ENCODE measurements at places on chromosomes 12 and 14. TPM values are rescaled to one million over a fixed set of nuclear protein-coding genes. Genes with fewer than 3 reads are reported as not detected.

TBC1D30 gene
- total RNA-seq: 0.07 TPM

SEC23A gene
- total RNA-seq: 103 TPM

NDUFA12 gene
- total RNA-seq: 359 TPM

ANO4 gene
- total RNA-seq: not detected

PSME2 gene
- 24.3 TPM for total RNA-seq

KRT8 gene
- 1.4 TPM for total RNA-seq

GUCY2C gene
- total RNA-seq: 0.17 TPM

RIMBP2 gene
- total RNA-seq: 2.2 TPM

ANKLE2 gene
- 44.9 TPM for total RNA-seq

ZNF839 gene
- 16.8 TPM for total RNA-seq

FAM186B gene
- 0.31 TPM for total RNA-seq

CPNE6 gene
- not detected for total RNA-seq

EXOC3L4 gene
- 0.35 TPM for total RNA-seq

PNP gene
- 7.5 TPM for total RNA-seq

COQ10A gene
- 31.5 TPM for total RNA-seq

NANOG gene
- not detected for total RNA-seq

ANKRD33 gene
- total RNA-seq: not detected

PPP4R4 gene
- 0.13 TPM for total RNA-seq

TPH2 gene
- total RNA-seq: not detected

SIX1 gene
- total RNA-seq: 76.4 TPM

ANO2 gene
- 2.0 TPM for total RNA-seq

LMNTD1 gene
- not detected for total RNA-seq

ADAM20 gene
- total RNA-seq: 4.5 TPM

ATP2A2 gene
- total RNA-seq: 913 TPM

CD27 gene
- not detected for total RNA-seq

C12orf54 gene
- total RNA-seq: not detected

DUSP6 gene
- 4.2 TPM for total RNA-seq

MANSC1 gene
- 4.2 TPM for total RNA-seq

OR6C75 gene
- not detected for total RNA-seq

TAPBPL gene
- 3.8 TPM for total RNA-seq

PZP gene
- total RNA-seq: 0.46 TPM

PPP1R1A gene
- total RNA-seq: 223 TPM

TMEM179 gene
- not detected for total RNA-seq

CLEC4D gene
- total RNA-seq: 0.27 TPM

BHLHE41 gene
- total RNA-seq: 12.1 TPM

A2ML1 gene
- not detected for total RNA-seq

HSPA2 gene
- total RNA-seq: 113 TPM

GPR84 gene
- not detected for total RNA-seq

CLEC7A gene
- 3.0 TPM for total RNA-seq

CDC42BPB gene
- total RNA-seq: 64.3 TPM

RASSF9 gene
- total RNA-seq: 1.3 TPM

TIMELESS gene
- 1.9 TPM for total RNA-seq

TMEM30B gene
- 0.39 TPM for total RNA-seq

PRB2 gene
- total RNA-seq: not detected

HOXC11 gene
- total RNA-seq: 1.1 TPM

ANKS1B gene
- 5.9 TPM for total RNA-seq

GXYLT1 gene
- 4.4 TPM for total RNA-seq

Measured in gastrocnemius medialis (tissue), 4 donors.